NCI-H460 (cell line): ENCODE measurements at places on chromosomes 2 and 18. TPM values are rescaled to one million over a fixed set of nuclear protein-coding genes. Genes with fewer than 3 reads are reported as not detected.

- no peak for DNase-seq
Measured at GRCh38 chr2:205370726-205371125, 311.6 kb upstream of the NRP2 start.

Gene C2orf78
- not detected in 2 replicates for total RNA-seq

Gene SIX3
- 0.17 TPM in 2 replicates for total RNA-seq

DNA sequence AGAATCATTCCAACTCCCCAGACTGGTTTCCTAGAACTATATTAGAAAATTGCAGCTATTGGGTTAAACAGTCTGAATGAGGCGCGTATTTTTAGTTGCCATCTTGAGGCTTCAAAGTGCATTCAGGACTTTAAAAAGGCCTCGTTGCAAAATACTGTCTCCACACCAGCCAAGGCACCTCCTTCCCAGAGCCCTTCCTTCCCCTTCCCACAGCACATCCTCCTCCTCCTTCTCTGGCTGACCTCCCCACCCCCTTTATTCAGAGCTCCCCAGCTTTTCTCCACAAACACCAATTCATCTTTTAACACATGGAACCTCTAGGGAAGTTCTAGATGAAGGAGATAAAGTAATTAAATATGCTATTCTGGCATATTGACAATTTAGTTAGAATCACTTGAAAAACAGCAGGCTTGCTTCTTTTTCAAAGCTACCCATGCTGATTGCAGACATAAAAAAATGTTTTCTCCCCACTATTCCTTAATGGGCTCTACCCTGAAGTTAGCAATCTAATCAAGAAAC lies 90.3 kb downstream of the RTP5 start:
- no peak for DNase-seq

Gene MROH2A
- not detected in 2 replicates for total RNA-seq

DNA sequence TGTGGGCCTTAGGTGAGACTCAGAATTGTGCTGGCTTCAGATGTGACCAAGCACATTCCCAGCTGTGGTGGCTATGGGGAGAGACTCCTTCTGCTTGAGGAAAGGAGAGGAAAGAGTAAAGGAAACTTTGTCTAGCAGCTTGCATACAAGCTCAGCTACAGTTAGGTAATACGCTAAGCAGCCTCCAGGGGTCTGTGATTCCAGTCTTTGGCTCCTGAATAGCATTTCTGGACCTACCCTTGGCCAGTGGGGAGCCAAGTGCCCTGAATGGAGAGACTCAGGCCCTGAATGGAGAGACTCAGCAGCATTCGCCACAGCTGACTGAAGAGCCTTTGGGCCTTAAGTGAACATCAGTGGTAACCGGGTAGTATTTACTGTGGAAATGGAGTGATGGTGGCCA lies 227.4 kb upstream of the CDH7 start:
- no peak for DNase-seq

GRCh38 chr2:18671363-18671762 lies 82.0 kb upstream of the NT5C1B start:
- DNase-seq, result no peak

Gene MAP3K20
- total RNA-seq, result 49.6 and 54.6 TPM in 2 replicates

Gene RGPD3
- 0.05 and 0.06 TPM in 2 replicates for total RNA-seq

Gene NDC80
- 32.3 and 36.9 TPM in 2 replicates for total RNA-seq

GRCh38 chr2:168449419-168449818 lies 6.7 kb upstream of the CERS6 start:
- no peak for DNase-seq

- DNase-seq, result peak; percentile 15
Measured at GRCh38 chr18:902229-902628, 2.4 kb upstream of the ADCYAP1 start.

GRCh38 chr2:97713296-97714083 lies at the start of gene ZAP70:
ZAP70 (plus strand) TSS chr2:97713576; CDS start chr2:97724037, 10,461 bp downstream.
- no peak for DNase-seq

GRCh38 chr2:80489717-80490116 lies 185.2 kb upstream of the LRRTM1 start:
- DNase-seq, result no peak

DNA sequence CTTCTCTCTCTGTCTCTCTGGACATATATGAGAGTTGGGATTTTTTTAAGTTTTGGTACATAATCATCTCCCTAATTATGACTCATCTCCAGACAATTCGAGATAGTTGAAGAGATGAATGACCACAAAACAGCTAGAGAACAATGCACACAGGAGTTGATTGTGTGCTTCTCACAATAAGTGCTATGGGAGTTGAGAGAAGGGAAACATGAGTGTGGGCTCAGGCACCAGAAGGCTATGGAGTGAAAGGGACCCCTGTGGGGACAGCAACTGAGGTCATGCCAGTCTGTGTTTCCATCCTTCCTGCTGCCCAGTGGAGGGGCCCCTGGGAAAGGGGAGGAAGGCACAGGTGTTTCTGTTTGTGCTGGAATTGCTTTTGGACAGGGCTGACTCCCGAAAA lies 6.5 kb upstream of the YWHAQ start:
- DNase-seq, result no peak

Gene TMEM247
- not detected in 2 replicates for total RNA-seq

Gene PLEK
- total RNA-seq, result not detected in 2 replicates

- peak; percentile 45 for DNase-seq
Measured at GRCh38 chr2:159612255-159612901, 4.0 kb downstream of the BAZ2B start.

- no peak for DNase-seq
Measured at GRCh38 chr18:55732227-55733106, 144.5 kb upstream of the TCF4 start.

DNA sequence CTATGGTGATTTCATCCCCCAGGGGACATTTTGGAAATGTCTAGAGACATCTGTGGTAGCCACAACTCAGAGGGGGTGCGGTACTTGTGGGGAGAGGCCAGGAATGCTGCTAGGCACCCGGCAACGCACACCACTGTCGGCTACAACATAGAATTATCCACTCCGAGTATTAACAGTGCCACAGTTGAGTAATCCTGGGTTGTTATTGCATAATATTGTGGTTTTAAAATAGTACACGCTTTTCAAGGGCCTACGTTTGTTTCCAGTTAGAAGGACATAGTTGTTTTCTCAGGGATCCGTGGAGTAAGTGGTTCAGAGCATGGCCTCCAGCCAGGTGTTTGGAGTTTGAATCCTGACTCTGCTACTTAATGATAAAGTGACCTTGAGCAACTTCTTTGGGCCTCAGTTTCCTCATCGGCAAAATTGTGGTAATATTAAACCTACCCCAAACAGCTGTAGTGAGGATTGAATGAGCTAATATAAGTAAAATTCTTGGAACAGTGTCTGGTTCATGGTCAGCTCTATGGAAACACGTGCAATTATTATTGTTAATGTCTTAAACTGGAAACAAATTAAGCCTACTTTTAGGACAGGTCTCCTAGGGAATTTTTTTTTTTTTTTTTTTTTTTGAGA lies 24.5 kb downstream of the CYP27A1 start:
- DNase-seq, result peak; percentile 39

GRCh38 chr18:79438089-79438897 lies 42.6 kb downstream of the NFATC1 start:
- no peak for DNase-seq

GRCh38 chr2:28355521-28356094 lies 37.0 kb upstream of the FOSL2 start:
- DNase-seq, result no peak

Gene PDK1
- 49.9 and 50.7 TPM in 2 replicates for total RNA-seq

Gene ANKRD30B
- total RNA-seq, result not detected in 2 replicates

Gene ITGA6
- total RNA-seq, result 180 and 184 TPM in 2 replicates

DNA sequence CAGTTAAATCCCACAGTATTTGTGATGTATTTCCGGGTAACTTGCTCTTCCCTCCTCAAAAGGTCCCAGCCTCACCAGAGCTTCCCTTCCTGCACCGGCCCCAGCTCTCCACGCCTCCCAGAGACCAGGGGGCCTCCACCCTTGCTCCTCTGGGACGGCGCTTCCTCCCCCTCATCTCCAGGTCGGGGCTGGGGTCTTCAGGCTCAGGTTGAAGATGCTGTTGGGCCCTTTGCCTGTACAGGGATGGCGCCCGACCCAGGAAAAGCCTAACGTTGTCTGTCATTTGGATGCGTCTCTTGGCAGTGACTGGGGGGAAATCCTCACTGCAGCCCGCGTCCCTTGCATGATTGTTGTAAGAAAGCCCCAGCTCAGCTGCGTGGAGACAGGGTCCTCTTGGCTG lies 126.7 kb downstream of the TPO start:
- no peak for DNase-seq
